ENCODE measurements at places on chromosomes 4 and X.

DNA sequence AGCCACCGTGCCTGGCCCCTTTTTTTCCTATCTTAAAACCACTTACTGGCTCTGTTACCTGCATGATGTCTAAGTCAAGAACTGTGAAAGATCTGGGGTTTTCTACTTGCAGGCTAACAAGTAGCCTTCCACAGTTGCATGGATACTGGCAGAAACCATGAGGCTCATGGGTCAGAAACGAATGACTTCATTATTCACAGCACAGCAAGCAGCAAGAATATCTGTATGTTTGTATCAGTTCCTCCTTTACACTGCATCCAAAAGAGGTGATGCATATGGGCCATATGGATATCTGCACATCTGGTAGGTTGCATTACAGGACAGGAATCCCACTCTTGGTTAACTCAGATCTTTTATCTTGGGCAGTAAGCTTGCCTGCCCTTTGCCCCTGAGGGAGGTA is 154.9 kb upstream of the NUDT6 start:
- no peak overlapping the region for H3K4me3 ChIP-seq
- no peak for DNase-seq
- H3K36me3 ChIP-seq, result peaks cover 21% of the 10 kb centered on the region
- H3K27ac ChIP-seq, result no peak overlapping the region
- H3K4me1 ChIP-seq, result no peaks in the 10 kb centered on the region

GRCh38 chr4:56080384-56080783 is 131.6 kb downstream of the CEP135 start:
- no peaks in the 10 kb centered on the region for H3K4me1 ChIP-seq
- no peaks in the 10 kb centered on the region for H3K36me3 ChIP-seq
- H3K27ac ChIP-seq, result no peak overlapping the region
- no peak overlapping the region for H3K4me3 ChIP-seq
- DNase-seq, result no peak

DNA sequence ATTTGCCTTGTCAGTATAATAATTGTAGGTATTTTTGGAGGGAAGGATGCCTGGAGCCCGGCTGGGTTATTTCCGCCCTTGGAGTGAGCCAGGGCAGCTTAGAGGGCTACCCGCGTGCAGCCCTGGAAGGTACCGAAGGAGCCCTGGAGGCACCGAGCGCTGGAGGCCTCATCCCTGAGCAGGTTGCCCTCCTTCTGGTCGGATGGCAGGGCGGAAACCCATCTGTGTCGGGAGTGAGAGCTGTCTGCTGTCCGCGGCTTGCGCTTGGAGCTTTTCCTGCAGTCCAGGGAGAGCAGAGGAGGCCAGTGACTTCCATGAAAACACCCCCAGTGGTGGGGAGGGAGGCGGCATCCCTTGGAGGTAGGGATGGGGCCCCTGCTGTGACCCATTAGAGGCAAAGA is 122.1 kb downstream of the TBL1X start:
- peaks cover 22% of the 10 kb centered on the region for H3K4me1 ChIP-seq
- H3K27ac ChIP-seq, result no peak overlapping the region
- DNase-seq, result no peak
- H3K27me3 ChIP-seq, result no peaks in the 10 kb centered on the region

DNA sequence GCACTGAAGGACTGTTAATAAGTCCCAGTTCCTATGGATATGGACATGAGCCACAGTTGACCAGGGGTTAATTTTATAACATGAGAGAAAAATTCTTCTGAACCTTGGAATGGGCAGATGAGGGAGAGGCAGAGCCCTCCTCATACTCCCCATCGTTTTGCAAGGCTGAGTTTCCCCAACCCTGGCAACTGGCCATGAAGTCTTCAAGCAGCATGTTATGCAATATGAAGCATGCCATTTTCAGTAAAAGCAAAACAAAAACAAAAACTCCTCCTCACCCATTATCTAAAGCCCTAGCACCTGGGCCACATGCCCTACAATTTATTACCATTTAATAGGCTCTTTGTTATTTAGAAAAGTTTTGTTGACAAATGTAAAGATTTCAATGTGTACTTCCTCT is 64.5 kb downstream of the GPC4 start:
- no peaks in the 10 kb centered on the region for H3K4me1 ChIP-seq
- DNase-seq, result no peak
- no peaks in the 10 kb centered on the region for H3K27me3 ChIP-seq

DNA sequence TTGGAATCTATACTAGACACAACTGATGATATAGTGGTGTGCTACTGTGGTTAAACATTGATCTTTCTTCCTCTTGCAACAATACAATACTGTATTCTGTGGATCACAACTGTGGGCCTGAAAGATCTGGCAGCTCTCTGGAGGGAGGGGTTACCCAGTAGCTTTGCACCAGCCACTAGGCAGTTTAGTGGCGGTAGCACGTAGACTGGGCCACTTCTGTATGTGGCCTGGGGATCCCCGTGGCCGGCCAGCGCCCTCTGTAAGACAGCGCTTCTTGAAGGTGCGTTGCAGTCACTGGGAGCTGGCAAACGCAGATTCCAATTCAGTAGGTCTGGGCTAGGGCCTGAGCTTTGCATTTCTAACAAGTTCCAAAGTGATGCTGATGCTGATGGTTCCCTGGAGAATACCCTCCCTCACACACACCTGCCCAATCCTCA is 168.6 kb downstream of the MGST2 start:
- no peak for DNase-seq
- H3K36me3 ChIP-seq, result no peaks in the 10 kb centered on the region
- H3K27me3 ChIP-seq, result no peaks in the 10 kb centered on the region
- H3K4me1 ChIP-seq, result no peaks in the 10 kb centered on the region
- no peak overlapping the region for H3K27ac ChIP-seq
- no peak overlapping the region for H3K4me3 ChIP-seq

DNA sequence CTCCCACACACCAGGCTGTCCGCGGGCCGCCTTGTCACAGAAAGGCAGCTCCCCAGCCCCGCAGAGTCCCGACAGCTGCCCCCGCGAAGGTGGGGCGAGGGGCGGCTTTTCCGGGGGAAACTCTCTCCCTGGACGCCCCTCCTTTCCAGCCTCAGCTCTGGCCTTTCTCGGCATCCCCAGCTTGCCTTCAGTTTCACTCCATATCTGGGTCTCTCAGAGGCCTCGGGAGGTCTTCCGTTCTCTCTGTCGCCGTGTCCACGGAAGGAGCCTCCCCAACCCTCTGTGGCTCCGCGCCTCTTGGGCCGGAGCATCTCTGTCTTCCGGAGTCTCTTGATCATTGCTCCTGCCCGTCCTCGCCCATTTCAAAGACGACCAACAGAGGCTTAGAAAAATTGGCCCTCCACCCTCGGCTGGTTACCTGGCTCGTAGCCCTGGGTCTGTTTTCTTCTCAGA is 6.1 kb upstream of the MSX1 start:
- H3K36me3 ChIP-seq, result no peaks in the 10 kb centered on the region
- H3K4me3 ChIP-seq, result peak overlapping the region; percentile 76
- DNase-seq, result no peak
- H3K27me3 ChIP-seq, result peaks cover 73% of the 10 kb centered on the region
- no peak overlapping the region for H3K27ac ChIP-seq

GRCh38 chr4:21664355-21664754 is 284.2 kb downstream of the KCNIP4 start:
- no peak for DNase-seq
- no peak overlapping the region for H3K27ac ChIP-seq
- H3K4me1 ChIP-seq, result no peaks in the 10 kb centered on the region
- H3K27me3 ChIP-seq, result no peaks in the 10 kb centered on the region
- H3K36me3 ChIP-seq, result no peaks in the 10 kb centered on the region

GRCh38 chrX:124502599-124502998 is 156.2 kb downstream of the SH2D1A start:
- H3K36me3 ChIP-seq, result no peaks in the 10 kb centered on the region
- H3K4me1 ChIP-seq, result peaks cover 26% of the 10 kb centered on the region
- peak overlapping the region; percentile 11 for H3K27ac ChIP-seq

- H3K4me1 ChIP-seq, result no peaks in the 10 kb centered on the region
- no peak overlapping the region for H3K27ac ChIP-seq
- H3K36me3 ChIP-seq, result no peaks in the 10 kb centered on the region
- H3K4me3 ChIP-seq, result no peak overlapping the region
- H3K27me3 ChIP-seq, result no peaks in the 10 kb centered on the region
These were observed 6.8 kb upstream of the MOB1B start for GRCh38 chr4:70895405-70895804.

DNA sequence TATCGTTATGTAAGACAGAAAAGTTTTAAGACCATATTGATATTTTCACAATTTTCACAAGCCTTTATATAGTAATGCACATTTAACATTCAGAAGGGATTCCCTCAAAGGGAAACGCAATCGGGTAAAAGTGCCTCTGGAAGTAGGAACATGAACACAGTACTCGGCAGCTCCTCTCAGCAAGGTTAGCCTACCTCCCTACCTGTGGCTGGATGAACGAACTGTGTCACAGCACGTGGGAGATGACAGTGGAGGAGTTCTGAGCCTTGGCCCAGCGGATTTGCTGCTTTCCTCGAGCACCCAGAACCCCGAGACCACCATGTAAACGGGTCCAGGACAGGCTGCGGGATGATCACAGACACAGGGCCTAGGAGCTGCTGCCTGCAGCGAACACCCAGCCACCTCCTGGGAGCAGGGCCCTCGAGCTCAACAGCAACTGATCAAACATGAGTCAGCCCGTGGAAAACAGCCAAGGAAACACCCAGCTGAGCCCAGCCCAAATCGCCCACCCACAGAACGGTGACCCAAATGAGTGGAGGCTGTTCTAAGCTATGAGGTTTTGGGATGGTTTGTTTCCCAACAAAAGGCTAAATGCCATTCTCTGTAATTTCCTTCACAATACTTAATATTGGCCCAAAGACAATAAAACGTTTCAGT is 30.4 kb downstream of the FAT1 start:
- H3K4me1 ChIP-seq, result no peaks in the 10 kb centered on the region
- H3K4me3 ChIP-seq, result no peak overlapping the region
- no peak overlapping the region for H3K27ac ChIP-seq
- H3K36me3 ChIP-seq, result no peaks in the 10 kb centered on the region
- H3K27me3 ChIP-seq, result no peaks in the 10 kb centered on the region

DNA sequence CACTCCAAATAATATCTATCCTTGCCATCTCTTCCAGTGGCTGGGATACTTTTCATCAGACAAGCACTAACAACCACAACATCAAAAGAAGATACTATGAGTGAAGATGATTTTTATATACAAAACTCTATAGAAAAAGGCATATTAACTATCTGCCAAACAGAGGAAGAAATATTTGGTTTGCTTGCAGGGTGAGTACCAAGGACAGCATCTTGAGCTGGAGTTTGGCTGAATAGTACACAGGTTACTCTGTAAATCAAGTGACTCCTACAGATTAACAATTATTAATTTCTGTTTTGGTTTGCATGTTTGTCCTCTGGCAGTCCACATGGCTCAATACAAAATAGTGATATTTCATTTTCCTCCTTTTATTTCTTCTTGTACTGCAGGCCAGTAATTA is 248.0 kb downstream of the RBMX2 start:
- H3K27ac ChIP-seq, result no peak overlapping the region
- no peak for DNase-seq
- no peaks in the 10 kb centered on the region for H3K4me1 ChIP-seq
- H3K27me3 ChIP-seq, result no peaks in the 10 kb centered on the region
- H3K36me3 ChIP-seq, result peaks cover 5% of the 10 kb centered on the region

- peak overlapping the region; percentile 80 for H3K4me3 ChIP-seq
- H3K27ac ChIP-seq, result no peak overlapping the region
- H3K4me1 ChIP-seq, result peaks cover 15% of the 10 kb centered on the region
- H3K36me3 ChIP-seq, result no peaks in the 10 kb centered on the region
- peak; percentile 6 for DNase-seq
- peaks cover 51% of the 10 kb centered on the region for H3K27me3 ChIP-seq
These were observed 678 bp downstream of the BMP3 start for GRCh38 chr4:81030981-81031791.

GRCh38 chrX:101359966-101360365 is 11.4 kb upstream of the TIMM8A start:
- H3K4me1 ChIP-seq, result peaks cover 5% of the 10 kb centered on the region
- H3K4me3 ChIP-seq, result no peak overlapping the region
- DNase-seq, result no peak
- H3K36me3 ChIP-seq, result no peaks in the 10 kb centered on the region

GRCh38 chr4:70739496-70740337 is 18.0 kb downstream of the RUFY3 start:
- no peaks in the 10 kb centered on the region for H3K27me3 ChIP-seq
- DNase-seq, result no peak
- H3K27ac ChIP-seq, result no peak overlapping the region
- peaks cover 28% of the 10 kb centered on the region for H3K4me1 ChIP-seq
- no peaks in the 10 kb centered on the region for H3K36me3 ChIP-seq

DNA sequence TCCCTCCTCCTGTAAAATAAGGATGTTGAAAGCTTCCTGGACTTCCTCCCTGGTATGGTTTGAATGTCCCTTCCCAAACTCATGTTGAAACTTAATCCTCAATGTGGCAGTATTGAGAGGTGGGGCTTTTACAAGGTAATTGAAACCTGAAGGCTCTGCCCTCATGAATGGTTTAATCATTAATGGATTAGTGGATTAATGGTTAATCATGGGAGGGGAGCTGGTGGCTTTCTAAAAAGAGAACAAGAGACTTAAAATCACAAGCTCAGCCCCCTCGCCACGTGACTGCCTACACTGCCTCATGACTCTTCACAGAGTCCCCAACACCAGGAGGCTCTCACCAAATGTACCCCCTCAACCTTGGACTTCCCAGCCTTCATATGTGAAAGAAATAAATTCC is 124.6 kb upstream of the ANXA3 start:
- peaks cover 8% of the 10 kb centered on the region for H3K27me3 ChIP-seq
- no peaks in the 10 kb centered on the region for H3K4me1 ChIP-seq
- no peaks in the 10 kb centered on the region for H3K36me3 ChIP-seq
- H3K27ac ChIP-seq, result no peak overlapping the region
- H3K4me3 ChIP-seq, result no peak overlapping the region

- peak overlapping the region; percentile 97 for H3K27ac ChIP-seq
- DNase-seq, result no peak
- H3K27me3 ChIP-seq, result peaks cover 2% of the 10 kb centered on the region
- H3K4me3 ChIP-seq, result peak overlapping the region; percentile 13
- peaks cover 92% of the 10 kb centered on the region for H3K4me1 ChIP-seq
- peaks cover 73% of the 10 kb centered on the region for H3K36me3 ChIP-seq
These were observed 26.5 kb downstream of the RHOH start for GRCh38 chr4:40223343-40223742.

GRCh38 chrX:78801522-78801921 is 54.0 kb downstream of the LPAR4 start:
- no peak overlapping the region for H3K27ac ChIP-seq
- peaks cover 4% of the 10 kb centered on the region for H3K36me3 ChIP-seq
- peaks cover 9% of the 10 kb centered on the region for H3K4me1 ChIP-seq
- DNase-seq, result no peak
- no peak overlapping the region for H3K4me3 ChIP-seq

GRCh38 chrX:106730401-106730800 is 3.9 kb downstream of the RNF128 start:
- no peak overlapping the region for H3K27ac ChIP-seq
- H3K27me3 ChIP-seq, result peaks cover 18% of the 10 kb centered on the region
- no peaks in the 10 kb centered on the region for H3K4me1 ChIP-seq
- H3K36me3 ChIP-seq, result no peaks in the 10 kb centered on the region
- no peak for DNase-seq

- H3K27me3 ChIP-seq, result no peaks in the 10 kb centered on the region
- no peaks in the 10 kb centered on the region for H3K4me1 ChIP-seq
- peaks cover 8% of the 10 kb centered on the region for H3K36me3 ChIP-seq
- no peak for DNase-seq
These were observed 92.7 kb upstream of the PGRMC2 start for GRCh38 chr4:128380306-128380705.

GRCh38 chr4:2765832-2766526 is 9.8 kb upstream of the TNIP2 start:
- no peaks in the 10 kb centered on the region for H3K36me3 ChIP-seq
- H3K4me1 ChIP-seq, result peaks cover 19% of the 10 kb centered on the region
- no peaks in the 10 kb centered on the region for H3K27me3 ChIP-seq
- no peak overlapping the region for H3K4me3 ChIP-seq
- no peak for DNase-seq
